ENCODE measurements at places on chromosomes 5 and 9.

DNA sequence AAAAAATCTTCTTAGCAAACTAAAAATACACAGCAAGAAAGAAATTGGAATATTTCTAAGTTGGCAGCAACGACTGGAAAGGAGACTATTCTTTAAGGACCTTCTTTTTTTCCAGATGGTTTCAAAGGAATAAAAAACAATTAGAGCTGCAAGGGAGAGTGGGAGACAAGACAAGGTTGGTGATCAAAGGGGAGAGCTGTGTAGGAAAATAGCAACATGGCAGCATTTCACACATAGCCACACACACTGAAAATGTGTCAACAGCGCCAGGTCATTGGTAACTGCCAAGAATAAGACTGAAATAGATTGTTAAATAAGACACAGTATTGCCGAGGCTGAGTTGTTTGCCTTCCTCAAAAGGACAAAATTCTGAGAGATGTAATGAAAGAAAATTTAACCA is 88.1 kb upstream of the TLE1 start:
- no peak for DNase-seq

- peak; percentile 36 for DNase-seq
Observed at GRCh38 chr9:77417566-77417965, 230.6 kb downstream of the GNA14 start.

DNA sequence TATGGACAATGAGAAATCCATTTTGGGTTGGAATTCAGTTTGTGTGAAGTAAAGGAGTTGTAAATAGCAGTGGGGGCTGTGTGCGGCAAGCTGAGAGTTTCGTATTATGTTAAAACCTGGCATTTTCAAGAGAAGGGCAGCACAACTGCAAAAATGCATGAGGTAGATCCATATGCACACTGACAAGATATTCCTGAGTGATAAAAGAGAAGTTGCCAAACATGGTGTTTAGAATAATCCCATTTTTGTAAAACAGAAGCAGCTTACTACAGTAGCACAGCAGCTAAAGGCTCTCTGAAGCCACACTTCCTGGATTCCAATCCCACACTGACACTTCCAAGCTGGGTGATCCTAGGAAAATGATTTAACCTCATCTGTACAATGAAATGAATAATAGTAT is 11.2 kb downstream of the GLRA1 start:
- DNase-seq = no peak

DNA sequence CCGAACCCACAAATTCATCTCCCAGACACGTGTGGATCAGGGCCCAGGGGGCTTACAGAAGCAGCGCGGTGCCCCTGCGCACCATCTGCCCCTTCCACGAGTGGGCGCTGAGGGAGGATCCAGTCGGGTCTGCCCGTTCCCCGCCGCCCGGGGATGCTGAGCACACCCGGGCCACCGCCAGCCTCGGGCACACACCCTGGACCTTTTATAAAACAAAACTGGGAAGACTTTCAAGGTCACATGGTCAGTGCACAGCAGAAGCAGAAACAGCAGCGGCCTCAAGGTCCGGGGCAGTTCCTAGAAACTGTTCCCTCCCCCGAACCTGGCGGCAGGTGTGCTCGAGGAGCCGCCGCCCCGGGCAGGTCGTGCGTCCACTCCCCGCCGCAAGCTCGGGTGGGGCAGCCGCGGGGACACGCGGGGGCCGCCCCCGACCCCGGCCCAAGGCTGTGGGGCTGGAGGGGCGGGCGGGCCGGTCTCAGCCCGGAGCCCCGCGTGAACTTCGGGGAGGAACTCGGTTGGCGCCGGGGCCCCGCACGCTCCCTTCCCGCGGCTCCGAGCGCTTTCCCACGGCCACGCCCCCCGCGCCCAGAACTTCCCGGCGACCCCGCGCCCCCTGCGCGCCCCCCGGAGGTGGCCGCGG is 633 bp upstream of the PPP1R26 start:
- DNase-seq = peak; percentile 62

DNA sequence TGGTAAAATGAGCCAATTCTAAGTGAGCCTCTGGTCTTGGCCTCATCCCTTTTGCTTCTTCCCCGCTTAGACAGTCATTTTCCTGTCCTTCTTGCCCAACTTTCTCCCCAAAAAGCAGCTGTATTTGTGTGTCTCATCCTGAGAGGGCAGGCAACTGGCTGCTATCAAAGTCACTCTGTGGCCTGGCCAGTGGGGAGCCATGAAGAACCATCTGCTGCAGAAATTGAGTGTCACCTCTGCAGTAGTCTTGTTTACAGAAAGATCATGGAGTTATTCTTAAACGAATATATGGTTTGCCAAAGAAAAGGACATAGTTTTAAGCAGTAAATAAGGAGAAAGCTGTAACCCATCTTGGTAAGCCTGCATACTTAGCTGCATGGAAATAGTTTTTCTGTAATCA is 233.6 kb upstream of the ELAVL2 start:
- no peak for DNase-seq

DNA sequence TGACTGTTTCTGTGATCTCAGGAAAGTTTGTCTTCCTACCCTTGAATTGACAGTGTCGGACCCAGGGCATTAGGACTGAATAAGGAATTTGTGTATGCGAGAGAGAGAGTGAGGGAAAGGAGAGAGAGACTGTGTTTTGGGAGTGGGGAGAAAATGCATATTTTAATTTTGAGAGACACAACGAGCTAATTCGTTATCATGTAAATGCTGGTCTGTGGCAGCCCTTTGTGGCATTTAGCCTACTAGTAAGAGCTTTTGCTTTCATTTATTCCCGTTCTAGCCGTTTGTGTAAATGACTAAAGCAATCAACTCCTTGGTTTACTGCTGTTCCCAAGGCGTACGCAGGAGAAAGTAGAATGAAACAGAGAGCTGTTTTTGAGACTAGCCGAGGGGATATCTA is 79.8 kb upstream of the MAMDC2 start:
- DNase-seq = no peak

- no peak for DNase-seq
Observed at GRCh38 chr5:43165323-43165722, 26.7 kb upstream of the NIM1K start.

DNA sequence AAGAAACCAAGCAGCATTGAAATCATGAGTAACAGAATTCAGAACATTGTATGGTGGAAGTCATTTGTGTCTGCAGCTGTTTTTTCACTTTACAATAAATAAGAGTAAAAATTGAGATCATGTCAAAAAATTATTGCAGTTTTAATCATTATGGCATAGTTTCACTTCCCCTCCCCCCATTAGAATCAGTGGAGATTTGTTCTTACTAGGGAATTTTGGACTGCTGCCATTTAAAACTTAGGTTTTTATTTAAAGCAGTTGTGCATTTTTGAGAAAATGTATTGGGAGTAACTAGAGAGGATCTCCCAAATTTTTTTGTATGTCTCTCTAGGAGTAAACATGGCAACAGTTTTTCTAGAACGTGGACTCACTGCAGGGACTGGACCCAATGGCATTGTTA is 20.4 kb downstream of the GTF3C4 start:
- DNase-seq = no peak

DNA sequence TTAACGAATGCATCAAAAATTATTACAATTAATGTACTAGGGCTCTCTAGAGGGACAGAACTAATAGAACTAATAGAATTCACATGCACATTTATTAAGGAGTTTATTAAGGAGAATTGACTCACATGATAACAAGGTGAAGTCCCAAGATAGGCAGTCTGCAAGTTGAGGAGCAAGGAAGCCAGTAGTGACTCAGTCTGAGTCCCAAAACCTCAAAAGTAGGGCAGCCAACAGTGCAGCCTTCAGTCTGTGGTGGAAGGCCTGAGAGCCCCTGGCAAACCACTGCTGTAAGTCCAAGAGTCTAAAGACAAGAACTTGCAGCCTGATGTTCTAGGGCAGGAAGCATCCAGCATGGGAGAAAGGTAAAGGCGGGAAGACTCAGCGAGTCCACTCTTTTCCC is 633.8 kb downstream of the SEMA5A start:
- DNase-seq = no peak

- no peak for DNase-seq
Observed at GRCh38 chr9:37405350-37405749, 17.1 kb upstream of the GRHPR start.

- peak; percentile 15 for DNase-seq
Observed at GRCh38 chr9:2729003-2729402, 11.7 kb downstream of the KCNV2 start.

GRCh38 chr5:2999926-3000325 is 248.4 kb upstream of the IRX2 start:
- no peak for DNase-seq

- DNase-seq = peak; percentile 79
Observed at GRCh38 chr9:128724744-128725211, 851 bp upstream of the ZDHHC12 start.

DNA sequence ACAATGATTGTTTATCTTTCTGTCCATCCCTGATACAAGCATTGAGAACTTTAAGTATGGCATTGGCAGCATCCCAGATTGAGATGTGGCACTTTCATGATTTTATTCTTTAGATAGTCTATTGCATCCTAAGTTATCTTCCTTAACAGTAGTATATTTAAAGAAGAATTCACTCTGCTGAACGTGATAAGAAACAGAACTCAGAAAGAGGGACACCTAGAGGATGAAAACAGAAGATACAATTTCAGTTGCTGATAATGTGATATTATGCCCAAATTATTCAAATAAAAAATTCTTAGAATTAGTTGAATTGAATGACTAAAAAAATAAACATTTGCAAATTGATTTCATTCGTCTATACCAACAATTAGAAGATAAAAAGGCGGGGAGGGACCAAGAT is 218.1 kb upstream of the DMRTA1 start:
- peak; percentile 19 for DNase-seq

- no peak for DNase-seq
Observed at GRCh38 chr9:134396258-134396742, 70.0 kb downstream of the RXRA start.

DNA sequence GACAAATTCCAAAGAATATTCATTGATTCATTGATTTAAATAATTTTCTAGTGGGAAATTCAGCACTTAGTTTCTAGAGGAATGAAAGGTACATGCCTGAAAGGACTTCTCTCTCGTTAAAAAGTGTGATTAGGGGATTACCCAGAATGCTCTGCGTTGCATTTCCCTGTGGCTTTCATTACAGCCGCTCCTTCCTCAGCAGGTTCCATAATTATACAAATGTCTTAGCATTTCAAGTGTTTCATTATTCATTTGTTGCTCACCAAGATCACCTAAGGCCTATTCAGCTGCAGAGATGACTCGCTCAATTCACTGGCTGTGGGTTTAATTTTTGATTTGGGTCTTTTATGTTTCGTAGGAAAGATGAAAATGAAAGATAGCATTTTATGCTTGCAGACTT is 52.8 kb downstream of the SPATA31C2 start:
- DNase-seq = no peak

GRCh38 chr5:96901384-96901783 is 25.1 kb downstream of the ERAP2 start:
- DNase-seq = no peak

- no peak for DNase-seq
Observed at GRCh38 chr5:123448017-123448617, 24.9 kb upstream of the CEP120 start.

DNA sequence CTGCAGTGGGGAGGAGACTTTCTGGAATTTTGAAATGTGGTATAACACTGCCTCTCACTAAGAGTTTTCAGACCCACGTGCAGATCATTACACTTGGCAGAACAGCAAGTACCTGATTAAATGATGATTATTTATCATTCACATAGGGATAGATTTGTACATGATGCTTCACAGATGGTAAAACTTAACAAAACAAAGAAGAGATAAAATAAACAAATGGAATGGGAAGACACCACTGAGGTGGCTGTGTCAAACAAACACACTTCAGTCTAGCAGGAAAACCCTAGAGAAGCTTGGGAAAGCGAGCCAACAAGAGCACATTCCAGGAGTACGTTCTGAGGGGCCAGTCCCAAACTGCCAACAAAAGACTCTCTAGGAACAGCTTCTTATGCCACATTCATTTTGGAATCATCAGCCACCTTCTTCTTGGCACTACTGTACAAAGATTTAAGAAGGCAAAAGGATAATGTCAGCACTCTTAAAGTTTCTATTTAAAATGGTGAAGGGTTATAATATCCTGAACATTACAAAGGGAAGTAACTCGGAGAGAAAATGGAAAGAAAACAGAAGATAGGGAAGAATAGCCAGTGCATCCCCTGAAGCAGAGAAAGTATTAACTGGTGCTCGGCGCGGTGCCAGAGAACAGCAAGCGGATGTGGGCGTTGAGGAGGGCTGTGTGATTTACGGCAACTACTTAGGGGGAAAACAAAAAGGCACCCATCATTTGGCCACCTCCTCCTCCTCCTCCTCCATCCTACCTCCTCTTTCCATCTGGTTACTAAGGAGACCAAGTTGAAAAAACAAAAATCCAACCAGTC is 1.6 kb downstream of the MED27 start:
- DNase-seq = peak; percentile 22

GRCh38 chr9:110186254-110186653 is 21.7 kb downstream of the C9orf152 start:
- DNase-seq = no peak

GRCh38 chr5:92527311-92528078 is 1053.5 kb downstream of the NR2F1-AS1 start:
- DNase-seq = peak; percentile 48

GRCh38 chr9:32419921-32420320 is 35.5 kb downstream of the ACO1 start:
- no peak for DNase-seq

DNA sequence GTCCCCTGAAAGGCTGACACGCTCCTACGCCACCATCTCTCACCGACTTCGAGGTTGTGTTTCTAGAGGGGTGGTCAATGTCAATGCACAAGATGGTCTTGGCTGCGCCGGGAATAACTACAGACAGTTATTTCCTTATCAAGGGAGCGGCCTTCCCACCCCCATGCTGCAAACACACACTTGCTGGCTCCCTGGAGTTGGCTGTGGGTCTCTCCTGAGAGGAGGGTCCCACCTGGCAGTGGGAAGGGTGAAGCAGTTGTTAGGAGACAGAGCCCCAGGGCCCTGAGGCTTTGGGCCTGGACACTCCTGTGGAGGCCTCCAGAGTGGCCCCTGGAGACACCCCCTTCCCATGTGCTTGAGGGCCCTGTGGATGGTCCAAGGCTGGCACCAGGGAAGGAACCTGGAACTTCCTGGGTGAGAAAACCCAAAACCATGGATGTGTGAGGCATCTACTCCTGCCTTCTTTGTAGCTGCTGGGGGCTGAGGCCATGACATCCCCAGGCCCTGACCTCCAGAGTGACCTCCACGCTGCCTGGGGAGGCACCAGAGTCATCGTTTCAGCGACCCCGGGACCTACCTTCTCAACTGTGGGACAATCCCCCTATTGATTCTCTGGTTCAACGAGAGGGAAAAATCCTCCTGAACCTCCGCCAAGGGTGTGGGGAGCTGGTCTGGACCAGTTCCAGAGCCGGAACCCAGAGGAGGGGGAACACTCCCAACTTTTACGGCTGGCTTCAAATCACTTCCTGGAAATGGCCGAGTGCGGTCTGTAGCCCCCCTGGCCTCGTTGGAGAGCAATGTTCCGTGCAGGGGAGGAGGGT is 101.1 kb upstream of the COL5A1 start:
- DNase-seq = no peak

GRCh38 chr5:79560771-79561524 is 47.0 kb upstream of the HOMER1 start:
- peak; percentile 41 for DNase-seq

GRCh38 chr5:75612226-75612569 is 945 bp downstream of the ANKDD1B start:
- DNase-seq = no peak

- peak; percentile 77 for DNase-seq
Observed at GRCh38 chr9:131530546-131530919, 530 bp downstream of the UCK1 start.
